ENCODE measurements at places on chromosomes 13 and 19. TPM values are rescaled to one million over a fixed set of nuclear protein-coding genes. Genes with fewer than 3 reads are reported as not detected.

Gene STOML3
- not detected for total RNA-seq

Gene CYP2A7
- total RNA-seq = not detected

Gene PTH2
- not detected for total RNA-seq

Gene ZNF382
- total RNA-seq = 8.6 TPM

Gene CBY2
- total RNA-seq = not detected

Gene NLRP11
- not detected for total RNA-seq
